SJSA1 (cell line): ENCODE measurements at places on chromosomes 16 and 17. TPM values are rescaled to one million over a fixed set of nuclear protein-coding genes. Genes with fewer than 3 reads are reported as not detected.

The CD300A gene
- not detected in 2 replicates for total RNA-seq

The MIEN1 gene
- total RNA-seq = 53.3 and 99.4 TPM in 2 replicates

The KRTAP3-2 gene
- not detected in 2 replicates for total RNA-seq

GRCh38 chr17:80263253-80264204 is 2.9 kb downstream of the RNF213 start:
- DNase-seq = peak; percentile 74

DNA sequence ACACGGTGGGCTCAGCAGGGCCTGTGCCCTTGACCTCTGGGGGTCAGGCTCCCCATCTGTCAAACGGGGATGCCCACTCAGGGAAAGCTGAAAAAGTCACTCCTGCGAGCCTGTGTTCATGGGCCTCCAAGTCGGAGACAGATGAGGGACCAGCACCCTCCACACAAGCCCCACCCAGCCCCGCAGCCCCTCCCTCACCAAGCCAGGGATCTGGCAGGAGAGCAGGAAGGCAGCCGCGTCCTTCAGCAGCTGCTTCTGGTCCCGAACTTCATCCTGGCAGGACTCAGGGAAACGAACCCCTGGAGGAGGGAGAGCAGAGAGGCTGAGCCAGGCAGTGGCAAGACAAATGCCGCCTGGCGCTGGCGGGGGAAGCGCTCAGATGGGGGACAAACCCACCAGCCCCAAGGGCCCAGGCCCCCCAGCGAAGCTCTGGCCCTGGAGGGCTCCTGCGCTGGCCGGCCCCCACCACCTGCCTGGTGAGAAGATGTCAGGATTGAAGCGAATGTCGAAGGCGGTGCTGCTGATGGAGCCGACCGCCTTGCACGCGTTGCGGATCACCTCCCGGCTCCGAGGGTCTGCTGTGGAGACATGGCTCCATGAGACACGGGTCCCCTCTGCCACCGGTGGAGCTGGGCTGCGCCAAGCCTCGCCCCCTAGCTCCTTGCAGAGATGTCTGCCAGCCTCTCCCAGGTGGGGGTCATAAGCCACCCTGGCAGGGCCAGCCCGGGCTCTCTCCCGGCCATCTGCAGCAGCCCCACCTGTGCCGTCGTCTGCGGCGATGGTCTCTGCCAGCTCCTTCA is 15.4 kb downstream of the CLUH start:
- no peak for DNase-seq

DNA sequence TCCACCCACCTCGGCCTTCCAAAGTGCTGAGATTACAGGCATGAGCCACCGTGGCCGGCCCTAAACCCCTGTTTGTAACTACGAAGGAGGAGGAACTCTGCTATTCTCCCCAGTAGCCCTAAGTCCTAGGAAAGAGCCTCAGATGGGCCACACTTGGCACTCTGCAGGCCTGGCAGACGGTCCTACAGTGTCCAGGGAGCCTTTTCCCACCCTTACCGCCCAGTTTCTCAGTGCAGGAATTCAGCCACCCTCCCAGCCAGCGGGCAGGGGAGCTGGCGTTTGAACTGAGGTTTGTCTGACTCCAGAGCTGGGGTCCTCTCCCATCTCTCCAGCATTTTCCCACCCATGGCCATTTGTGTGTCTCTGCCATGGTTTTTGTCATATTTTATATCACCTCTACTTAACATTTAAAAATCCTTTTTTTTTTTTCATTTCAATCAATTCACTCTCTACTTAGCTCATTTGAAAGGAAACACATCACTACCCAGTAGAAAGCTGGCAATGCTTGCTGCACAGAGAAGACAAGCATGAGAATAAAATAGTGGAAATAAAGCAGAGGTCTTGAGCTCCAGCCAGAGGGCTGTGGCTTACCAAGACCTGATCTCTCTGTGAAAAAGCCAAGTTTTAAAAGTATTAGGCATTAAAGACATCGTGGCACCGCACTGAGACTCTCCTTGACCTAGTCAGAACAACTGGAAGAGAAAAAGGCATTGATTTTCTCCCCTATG is 34.9 kb downstream of the BCO1 start:
- no peak for DNase-seq

GRCh38 chr16:84302111-84302954 is 7.7 kb downstream of the WFDC1 start:
- DNase-seq = peak; percentile 88

DNA sequence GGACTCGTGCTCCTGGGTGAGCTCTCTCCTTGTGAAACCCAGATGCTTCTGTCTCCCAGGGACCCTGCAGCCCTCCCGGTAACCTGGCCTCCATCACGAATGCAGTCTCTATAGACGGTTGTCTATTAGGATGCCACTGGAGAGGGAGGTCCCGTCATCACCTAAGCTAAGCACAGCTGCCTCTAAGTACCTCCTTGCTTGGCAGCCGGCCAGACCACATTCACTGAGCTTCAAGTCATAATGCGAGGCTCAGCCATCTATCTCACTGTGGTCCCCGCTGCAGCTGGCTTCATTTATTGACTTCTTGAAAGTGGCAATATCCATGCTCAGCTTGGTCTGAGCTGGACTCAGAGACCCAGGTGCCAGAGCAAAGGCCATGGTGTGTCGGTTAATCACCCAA is 74.5 kb upstream of the HSBP1 start:
- DNase-seq = no peak

DNA sequence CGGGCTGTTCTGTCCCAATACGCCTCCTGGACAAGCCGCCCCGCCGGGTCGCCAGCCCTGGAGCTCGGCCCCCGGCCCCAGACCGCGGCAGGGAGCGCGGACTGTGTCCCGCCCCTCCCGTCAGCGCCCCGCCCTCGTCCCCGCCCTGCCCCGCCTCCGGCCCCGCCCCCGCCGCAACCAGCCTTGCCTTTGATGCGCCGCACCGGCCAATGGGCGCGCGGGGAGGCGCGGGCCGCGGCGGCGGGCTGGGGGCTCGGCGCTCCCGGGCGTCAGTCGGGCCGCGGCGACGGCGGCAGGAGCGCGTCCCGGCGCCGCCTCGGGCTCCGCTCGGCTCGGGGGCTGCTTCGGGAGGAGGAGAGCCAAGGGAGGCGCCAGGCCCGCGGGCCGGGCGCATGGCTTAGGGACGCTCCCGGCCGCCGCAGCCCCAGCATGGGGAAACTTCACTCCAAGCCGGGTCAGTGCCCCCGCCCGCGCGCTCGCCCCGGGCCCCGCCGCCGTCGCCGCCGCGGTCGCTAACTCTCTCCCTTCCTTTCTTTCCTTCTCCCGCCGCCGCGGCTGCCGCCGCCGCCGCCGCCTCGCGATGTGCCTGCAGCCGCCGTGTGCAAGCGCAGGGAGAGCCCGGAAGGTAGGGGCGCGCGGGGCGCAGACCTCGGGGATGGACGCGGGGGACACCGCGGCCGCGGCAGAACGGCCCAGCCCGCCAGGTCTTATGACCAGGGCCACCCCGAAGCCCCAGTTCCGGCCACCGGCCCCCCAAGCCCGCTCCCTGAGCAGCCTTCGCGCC is at the start of gene NKD1:
TSS of gene NKD1 (plus strand) at position 272 of the 784 bp plus-strand sequence. CDS start at position 430, 158 bp downstream.
- peak; percentile 35 for DNase-seq

GRCh38 chr17:50956750-50957523 is 90.8 kb upstream of the TOB1 start:
- peak; percentile 59 for DNase-seq

GRCh38 chr16:82007189-82007588 is 4.1 kb downstream of the SDR42E1 start:
- DNase-seq = no peak

- DNase-seq = no peak
Observed at GRCh38 chr17:49442041-49442440, 27.4 kb upstream of the PHB1 start.

GRCh38 chr16:17131351-17131750 is 339.4 kb downstream of the XYLT1 start:
- DNase-seq = no peak

DNA sequence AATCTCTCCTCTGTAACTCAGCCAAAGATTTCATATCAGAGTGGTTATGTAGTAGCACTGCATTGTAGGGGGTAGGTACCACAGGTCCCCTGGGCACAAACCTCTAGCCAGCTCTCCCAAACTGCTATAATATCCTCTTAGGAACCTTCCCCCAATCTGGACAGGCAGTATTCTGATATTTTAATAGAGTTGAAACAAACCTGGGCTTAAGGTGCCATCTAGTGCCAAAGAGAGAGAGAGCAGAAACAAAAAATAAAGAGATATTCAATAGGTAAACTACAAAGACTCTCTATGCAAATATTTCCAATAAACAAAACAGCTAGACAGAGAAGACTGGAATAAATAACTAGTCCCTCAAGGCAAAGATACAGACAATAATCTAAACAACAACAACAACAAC is 1070.0 kb downstream of the CDH11 start:
- DNase-seq = no peak

DNA sequence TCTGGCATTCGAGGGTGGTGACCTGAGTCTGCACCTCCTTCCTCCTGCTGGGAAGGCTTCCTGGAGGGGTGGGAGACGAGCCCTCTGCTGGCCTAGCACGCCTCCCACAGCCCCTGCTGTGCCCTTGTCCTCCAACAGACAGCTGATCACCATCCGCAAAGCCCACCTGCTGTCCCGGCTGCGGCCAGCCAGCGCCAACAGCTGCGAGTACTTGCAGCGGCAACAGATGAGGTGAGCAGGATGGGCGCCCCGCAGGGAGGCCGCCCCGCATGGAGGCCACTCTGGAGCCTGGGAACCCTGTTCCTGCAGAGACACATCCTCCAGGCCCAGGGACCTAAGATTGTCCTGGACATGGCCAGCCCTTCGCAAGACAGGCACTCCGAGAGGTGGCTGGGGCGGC is 21.6 kb downstream of the UBALD1 start:
- DNase-seq = no peak
